ENCODE measurements at places on chromosomes 2 and 18.

DNA sequence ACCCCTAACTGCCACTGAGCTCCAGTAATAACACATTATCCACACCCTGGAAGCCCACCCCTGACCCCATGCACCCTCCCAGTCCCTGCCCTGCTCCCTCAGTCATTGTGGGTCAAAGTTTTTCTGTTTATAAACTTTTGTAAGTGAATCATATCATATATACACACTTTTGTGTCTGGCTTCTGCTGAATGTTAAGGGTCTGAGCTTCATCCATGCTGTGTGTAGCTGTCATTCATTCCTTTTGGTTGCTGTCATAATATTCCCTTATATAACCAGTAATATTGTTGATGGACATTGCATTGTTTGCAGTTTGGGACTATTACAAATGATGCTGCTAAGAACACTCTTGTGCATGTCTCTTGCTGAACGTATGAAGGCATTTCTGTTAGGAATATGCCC lies 14.5 kb downstream of the CNNM4 start:
- no peak for ATAC-seq

DNA sequence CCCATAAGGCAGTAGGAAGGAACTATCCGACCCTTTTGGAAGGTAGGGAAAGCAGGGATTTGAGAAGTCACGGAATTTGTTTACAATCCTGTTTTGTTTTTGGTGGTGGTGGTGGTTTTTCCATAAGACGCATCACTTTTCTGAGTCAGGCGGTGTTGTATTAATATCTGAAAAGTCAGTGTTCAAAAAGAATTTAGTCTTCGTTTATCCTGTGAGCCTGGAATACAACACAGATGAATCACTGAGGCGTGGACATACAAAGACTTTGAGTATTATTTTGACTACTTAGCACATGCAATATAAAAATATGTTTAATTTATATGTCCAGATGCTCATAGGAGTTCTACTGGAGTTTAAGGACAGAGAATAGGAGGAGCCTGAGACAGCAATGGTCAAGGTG lies 785 bp downstream of the ZNF892 start:
- ATAC-seq: no peak

GRCh38 chr2:95053543-95053942 lies 28.0 kb downstream of the MAL start:
- ATAC-seq: no peak

GRCh38 chr2:141570474-141571131 lies 560.2 kb downstream of the LRP1B start:
- no peak for ATAC-seq

- no peak for ATAC-seq
Observed at GRCh38 chr2:216490061-216490460, 8.6 kb upstream of the RPL37A start.

DNA sequence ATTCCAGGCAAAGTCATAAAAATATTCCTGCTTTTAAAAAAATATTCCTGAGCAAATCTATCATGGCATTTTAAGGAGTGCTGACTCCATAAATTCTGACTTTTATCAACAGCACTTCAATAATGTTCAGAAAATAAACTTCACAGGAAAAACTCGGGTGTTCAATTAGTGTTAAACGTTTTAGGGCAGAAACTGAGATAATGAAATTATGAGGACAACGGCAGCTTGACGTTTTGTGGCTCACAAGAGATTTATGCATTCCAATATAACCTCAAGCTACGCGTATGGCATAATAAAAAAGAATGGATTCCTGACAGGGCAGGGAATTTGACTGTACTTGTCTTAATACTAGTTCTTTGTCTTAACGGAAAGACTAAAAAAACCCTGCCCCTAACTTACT lies 133.2 kb downstream of the ICOS start:
- no peak for ATAC-seq

GRCh38 chr2:211652327-211652726 lies 886.3 kb downstream of the ERBB4 start:
- ATAC-seq: no peak

- no peak for ATAC-seq
Observed at GRCh38 chr2:147389218-147389617, 455.6 kb upstream of the ACVR2A start.

- no peak for ATAC-seq
Observed at GRCh38 chr2:8144785-8145184, 537.1 kb upstream of the ID2 start.

- no peak for ATAC-seq
Observed at GRCh38 chr18:11791131-11791530, 60.1 kb upstream of the CHMP1B start.

GRCh38 chr18:23828426-23828825 lies 139.2 kb downstream of the LAMA3 start:
- peak; percentile 99 for ATAC-seq

DNA sequence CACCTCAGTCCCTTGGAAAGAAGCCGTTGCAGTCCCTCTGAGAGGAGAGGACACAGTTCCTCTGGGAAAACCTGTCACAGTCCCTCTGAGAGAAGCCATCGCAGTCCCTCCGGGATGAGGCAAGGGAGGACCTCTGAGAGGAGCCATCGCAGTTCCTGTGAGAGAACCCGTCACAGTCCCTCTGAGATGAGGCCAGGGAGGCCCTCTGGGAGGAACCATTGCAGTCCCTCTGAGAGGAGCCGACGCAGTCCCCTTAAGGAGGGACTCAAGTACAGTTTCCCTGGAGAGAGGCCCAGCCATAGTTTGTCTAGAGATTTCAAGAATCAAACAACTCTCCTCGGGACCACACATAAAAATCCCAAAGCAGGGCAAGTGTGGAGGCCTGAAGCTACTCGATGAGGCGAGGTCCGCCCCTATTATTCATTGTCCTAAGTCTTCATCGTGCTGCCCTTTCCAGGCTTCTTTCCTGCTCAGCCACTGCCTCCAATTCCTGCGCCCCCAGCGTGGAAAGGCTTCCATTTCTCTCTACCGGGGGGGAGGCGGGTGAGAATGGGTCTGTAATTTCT lies 630 bp upstream of the ZNF512 start:
- ATAC-seq: no peak

- ATAC-seq: no peak
Observed at GRCh38 chr18:3664563-3665178, 214.7 kb downstream of the TGIF1 start.

- no peak for ATAC-seq
Observed at GRCh38 chr2:23508066-23508390, 123.0 kb downstream of the KLHL29 start.

DNA sequence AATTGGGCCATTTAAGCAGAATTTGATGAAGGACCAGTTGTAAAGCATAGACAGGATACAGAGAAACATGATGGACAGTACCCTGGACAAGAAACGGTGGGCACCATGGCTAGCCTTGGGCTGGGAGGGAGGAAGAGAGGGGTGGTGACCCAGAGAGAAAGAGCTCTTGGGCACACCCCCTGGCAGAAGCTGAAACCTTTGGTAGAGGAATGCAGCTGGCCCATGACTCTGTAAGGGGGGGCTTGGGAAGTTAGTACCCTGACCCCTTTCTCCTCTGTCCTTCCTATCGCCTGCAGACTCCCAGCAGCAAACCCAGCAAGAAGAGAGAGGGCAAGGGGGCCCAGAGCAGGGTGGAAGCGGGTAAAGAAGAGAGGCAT lies 32.6 kb downstream of the MRPL44 start:
- ATAC-seq: no peak

GRCh38 chr2:14634489-14635390 lies 2.2 kb downstream of the LRATD1 start:
- ATAC-seq: no peak
